ENCODE measurements at places on chromosomes 4 and X.
A peak's percentile ranks its signal among the peaks of the same experiment; 100 is the strongest.

DNA sequence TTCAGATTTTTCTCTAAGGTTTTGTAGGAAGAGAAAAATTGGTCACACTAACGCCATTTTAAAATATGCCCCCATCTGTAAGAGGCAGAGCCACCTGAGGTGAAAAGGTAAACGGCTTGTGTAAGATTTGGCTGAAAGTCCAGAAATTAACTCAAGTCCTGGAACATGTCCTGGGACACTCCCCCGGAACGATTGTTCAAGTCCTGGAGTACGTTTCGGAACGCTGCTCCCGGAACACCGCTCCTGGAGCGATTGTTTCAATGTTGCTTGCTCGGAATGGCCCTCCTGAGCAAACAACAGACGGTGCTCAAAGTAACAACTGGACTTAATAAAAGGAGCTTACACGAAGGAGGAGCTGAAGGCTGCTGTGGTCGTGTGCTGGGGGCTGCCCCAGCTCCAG is 796.5 kb upstream of the SLIT2 start:
- DNase-seq = no peak

DNA sequence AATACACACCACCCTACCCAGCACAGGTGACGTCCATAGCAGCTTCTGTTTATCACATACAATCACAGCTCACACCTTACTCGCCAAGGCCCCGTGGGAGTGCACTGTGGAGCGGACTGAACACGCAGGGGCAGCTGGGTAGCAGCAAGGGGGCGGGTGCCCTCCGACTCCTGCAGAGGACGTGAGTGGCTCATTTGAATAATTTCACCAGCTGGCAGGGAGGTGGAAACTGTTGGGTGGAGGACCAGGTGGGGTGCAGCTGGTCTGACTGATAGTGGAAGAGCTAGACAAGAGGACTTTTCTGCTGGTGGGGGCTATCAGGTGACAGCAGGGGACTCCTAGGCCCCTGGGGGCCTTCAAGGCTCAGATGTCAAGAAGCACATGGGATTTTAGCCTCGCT is 16.3 kb downstream of the MAN2B2 start:
- no peak for DNase-seq

DNA sequence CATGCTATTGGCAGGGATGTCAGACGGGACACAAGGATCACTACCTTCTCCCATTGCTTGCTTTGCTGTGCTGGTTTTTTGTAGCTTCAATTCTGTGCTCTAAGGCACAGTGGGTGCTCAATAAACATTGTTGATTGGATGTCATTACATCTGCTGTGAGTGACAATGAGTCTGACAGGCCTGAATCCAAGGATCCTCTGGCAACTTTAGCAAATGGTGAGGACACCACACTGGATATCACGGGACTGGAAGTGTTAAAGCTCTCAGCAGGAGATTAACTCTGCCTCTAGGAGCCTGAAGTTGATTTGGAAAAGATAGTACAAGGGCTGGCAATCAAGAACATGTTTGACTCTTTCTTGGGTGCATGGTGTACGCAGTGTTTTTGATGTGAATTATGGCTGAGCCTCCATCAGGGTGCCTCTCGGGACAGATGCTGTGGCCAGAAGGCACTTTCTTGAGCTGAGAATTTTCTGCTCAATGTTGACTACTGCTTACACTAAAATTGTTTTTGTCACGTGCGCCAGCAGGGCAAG is 217.9 kb downstream of the ARAP2 start:
- DNase-seq = peak; percentile 98

DNA sequence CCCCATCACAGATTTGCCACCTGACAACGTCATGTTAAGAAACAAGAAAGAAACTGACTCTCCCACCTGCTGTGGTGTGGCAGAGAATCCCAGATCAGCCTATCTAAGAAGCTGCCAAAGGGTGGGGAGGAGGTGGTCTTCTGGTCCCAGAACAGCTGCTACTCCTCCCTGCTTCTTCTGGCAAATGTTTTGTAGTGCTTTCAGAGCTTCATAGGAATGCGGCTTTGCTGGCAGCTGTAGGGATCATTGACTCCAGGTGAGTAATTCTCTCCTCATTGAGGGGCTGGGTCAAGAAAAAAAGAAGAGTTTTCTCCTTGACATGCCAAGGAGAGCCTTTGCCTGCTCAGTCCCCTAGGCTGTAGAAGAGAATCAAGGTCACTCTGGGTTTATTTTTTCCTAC is 23.3 kb downstream of the NRK start:
- DNase-seq = no peak

DNA sequence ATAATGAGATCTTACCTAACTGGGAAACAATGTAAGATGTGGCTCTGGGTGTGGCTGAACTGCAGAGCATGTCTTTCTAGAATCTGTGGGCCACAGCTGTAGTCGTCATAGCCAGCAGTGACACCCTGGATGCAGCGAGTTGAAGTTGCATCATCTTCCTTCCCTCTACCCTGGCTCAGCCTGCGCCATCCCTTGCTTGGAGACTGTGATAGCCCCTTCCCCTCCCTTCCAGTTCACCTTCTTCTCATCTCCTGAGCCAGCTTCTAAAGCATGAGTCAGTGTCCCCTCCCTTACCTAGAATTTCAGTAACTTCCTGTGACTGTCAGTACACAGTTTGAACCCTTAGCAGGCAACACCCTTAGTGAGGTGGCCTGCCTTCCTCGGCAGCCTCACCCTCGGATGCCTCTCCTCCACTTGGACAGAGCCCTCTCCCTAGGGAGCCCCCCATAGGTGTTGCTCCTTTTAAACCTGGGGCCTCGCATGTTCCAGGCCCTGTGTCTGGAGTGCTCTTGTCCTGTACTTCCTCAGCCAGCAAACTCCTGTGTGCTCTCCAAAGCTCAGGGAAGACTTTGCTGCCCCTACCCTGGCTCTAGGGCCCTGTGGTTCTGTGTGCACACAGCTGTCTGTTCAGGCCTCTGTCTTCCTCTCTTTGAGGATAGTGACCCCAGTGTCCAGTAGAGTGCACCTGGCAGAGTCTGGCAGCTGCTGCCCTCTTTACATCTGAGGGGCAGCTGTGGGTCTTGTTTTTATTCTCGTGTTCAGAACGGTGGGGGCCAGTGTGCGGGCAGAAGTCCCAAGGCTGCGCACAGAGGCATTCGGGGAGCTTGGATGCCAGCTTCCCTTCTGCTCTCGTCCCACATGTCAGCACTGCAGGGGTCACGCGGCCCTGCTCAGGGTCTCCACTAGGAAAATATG is 43.7 kb upstream of the TADA2B start:
- DNase-seq = no peak

DNA sequence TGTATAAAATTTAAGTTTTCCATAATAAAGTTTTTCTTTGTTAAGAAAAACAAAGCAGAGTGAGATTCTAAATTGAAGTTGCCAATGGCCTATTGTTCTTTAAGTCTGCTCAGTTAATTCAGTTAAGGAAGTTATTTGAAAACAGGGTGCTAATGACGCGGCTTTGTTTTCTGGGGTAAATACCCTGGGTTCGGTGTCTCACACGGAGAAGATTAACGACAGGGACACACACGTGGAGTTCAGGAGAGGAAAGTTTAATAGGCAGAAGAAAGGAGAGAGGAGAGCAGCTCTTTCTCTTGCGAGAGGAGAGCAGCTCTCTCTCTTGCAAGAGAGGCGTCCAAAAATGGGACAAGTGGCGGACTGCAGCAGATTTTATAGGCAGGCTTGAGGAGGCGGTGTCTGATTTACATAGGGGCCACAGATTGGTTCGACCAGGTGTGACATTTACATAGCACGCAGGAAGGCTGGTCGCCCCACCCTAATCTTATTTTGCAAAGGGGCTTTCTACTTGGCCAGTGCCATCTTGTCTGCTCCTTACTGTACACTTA is 9.6 kb downstream of the CA5B start:
- DNase-seq = no peak

DNA sequence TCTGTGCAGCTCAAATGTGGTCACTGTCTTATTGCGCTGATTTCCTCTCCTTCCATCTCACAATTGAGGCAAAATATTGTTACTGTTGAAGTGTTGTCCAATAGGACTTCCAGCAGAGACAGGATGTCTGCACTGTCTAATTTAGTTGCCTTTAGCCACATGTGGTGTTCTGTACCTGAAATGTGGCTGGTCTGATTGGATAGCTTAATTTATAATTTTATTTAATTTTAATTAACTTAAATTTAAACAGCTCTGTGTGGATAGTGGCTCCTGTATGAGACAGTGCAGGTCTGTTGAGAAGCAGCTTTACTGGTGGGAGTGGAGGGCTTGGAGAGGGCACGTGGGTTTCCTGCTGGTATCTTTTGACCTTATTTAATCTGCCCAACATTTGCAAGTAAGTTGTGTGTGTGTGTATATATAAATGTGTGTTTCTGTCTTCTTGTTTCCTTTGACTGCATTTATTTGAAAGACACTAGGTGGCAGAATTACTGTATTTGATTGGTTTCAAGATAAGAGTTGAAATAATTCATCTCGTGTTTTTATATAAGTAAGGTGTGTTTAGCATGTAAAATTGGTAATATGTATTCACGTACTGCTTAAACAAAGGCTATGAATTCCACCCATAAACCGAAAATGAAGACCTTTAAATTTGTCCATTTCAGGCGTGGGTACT is 55.3 kb upstream of the MSANTD1 start:
- no peak for DNase-seq

DNA sequence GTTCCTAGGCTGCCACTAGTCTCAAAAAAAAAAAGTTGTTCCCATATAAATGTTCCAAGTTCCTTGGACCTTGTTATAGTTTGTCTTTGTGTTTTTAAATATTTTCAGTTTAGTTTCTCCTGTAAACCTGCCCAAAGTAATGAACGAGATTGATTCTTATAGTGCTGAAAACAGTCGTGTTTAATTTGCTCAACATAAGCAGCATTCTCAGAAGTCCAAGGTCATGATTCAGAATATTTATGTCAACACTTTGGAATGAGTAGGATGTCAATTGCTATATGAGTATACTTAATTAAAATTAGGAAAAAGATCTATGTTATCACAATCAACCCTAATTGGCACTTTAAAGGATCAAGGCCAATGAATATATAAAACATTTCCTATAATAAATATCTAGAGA is 510.9 kb downstream of the PPP4R3C start:
- DNase-seq = no peak

DNA sequence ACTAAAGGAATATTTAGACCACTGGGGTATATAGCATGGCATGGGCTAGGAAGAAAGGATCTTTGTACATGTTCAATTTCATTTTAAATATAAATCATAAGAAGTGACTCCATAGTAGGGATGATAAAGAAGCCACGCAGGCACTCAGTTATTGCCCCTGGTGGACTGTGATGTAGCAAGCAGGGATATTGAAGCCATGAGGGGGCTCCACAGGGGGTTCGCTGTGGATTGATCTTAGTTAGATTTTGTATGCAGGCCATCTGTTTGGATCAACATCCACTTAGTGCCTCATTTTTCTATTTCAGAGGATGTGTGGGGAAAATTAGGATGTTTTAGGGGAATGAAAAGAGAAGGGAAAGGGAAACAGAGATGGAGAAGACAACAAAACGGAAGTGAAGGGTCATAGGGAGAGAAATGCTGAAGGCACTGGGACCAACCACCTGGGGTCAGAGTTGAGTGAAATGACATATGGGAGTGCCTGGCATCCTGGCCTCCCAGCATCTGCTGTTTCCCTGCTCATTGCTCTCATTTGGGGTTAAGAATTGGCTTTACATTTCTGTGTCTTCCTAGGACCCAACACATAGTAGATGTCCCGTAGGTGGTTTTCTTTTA is 11.2 kb upstream of the FREM3 start:
- no peak for DNase-seq

DNA sequence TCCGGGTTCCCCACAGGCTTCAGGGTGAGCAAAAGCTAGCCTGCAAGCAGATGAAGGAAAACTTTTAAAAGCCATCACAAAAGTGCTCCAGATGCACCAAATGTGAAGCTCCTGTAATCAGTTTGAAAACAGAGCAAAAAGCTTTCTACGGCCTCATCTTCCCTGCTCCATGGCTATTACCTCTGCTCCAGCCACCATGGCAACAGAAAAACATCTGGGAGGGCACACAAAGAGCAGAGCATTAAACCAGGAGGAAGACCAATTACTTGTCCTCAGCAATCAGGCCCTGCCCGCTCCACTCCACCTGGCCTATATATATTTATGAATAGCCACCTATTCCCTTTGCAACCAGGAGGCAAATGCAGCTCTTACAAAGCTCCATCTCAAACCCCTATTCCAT is 33.6 kb downstream of the TMEM154 start:
- no peak for DNase-seq

DNA sequence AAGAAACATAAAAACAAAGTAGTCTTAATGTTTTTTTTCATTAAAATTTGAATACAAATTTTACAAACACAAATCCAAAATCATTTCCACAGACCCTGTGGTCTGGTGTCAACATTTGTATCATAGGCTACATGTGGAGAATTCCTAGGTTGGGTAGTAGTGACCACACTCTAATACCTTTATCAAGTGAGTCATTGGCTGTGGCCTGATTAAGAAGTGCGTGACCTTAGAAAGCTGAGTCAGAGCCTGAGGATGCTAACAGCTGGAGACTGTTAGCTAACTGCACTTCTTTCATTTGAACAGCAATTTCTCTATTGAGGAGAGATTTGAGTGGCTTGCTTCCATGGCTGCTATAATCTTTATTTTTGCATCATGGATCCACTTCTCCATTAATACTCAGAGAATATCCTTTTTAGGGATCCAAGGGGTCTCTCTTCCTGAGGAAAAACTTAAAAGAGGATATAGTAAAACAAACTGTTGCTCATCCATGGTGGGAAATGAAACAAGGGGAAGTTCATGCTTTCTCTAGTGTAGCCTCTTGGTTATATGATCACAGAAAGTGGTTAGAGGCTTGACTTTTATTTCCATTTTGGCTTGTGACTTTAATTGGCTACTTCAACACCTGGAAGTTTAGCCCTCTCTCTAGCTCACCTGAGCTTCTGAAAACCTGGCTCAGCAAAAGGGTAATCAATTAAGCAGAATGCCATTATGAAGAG is 335.8 kb downstream of the PABPC4L start:
- DNase-seq = no peak

DNA sequence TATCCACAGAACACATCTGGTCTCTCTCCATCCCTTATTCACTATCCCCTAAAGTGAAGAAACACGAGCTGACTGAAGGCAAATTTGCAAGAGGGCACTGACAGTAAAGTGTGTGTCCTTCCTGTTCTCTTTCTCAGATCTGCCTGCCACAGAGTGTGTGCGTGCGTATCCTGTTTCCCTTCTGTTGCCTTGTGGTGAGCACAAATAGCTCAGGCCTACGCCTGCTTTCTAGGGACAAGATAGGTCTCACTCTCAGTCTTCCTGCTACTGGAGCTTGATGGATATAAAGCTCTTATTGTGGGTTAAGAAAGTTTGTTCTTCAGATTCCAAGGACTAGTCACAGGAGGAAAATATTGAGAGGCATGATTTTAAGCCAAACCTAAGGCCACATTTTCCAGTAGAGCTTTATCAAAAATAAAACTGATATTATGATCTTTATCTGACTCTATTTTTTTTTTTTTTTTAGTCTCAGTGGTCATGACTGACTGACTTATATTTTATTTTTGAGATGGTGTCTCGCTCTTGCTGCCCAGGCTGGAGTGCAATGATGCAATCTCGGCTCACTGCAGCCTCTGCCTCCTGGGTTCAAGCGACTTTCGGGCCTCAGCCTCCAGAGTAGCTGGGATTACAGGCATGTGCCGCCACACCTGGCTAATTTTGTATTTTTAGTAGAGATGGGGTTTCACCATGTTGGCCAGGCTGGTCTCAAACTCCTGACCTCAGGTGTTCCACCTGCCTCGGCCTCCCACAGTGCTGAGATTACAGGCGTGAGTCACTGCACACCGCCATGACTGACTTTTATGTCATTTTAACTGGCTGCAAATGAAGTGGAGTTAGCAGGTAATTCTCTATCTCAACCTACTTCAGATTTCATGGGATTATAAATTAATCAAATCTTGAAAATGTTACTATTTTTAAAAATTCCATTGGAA is 140.3 kb upstream of the SH3RF1 start:
- no peak for DNase-seq

Data from NCI-H446 (cell line).